ENCODE measurements at places on chromosomes 3 and 15.

- no peak for DNase-seq
These were observed 406.7 kb downstream of the OCA2 start for GRCh38 chr15:27692438-27692837.

DNA sequence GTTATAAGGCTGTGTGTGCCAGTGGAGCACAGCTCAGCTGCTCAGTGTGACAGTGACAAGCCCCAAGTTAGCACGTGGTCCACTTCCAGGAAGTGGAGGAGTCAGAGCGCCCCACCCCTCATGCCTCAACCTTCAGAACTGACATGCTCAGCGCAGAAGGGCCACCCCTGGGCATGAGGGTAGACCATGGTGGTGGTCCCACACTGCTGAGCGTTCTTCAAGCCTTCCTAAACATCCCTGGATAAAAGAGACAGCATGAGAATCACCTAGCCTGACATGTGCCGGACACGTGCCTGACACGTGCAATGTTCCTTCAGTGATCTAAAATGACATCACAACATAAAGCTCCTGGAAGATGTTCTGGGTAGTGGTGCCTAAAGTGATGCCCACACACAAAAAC, 16.8 kb downstream of the ATP10A start:
- DNase-seq: no peak

- DNase-seq: peak; percentile 72
These were observed 44.6 kb downstream of the ABHD2 start for GRCh38 chr15:89132611-89133507.

GRCh38 chr3:177410730-177411129, 213.4 kb upstream of the TBL1XR1 start:
- DNase-seq: no peak

DNA sequence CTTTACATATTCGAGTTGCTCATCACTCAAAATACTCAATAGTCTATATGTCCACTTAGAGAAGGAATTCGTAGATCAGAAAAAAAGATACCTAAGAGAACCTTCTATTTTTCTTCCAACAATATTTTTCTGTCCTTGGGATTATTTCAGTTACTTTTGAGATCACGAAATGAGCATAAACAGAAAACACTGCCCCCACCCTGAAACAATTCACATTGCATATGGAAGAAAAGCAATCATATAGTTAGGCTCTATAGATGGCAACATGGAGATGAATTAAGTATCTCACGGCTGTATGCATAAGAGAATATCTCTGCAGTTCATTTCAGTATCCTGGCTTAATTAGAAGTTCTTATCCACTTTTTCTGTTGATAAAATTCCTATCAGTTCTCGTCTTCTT, 391.1 kb downstream of the FGF12 start:
- no peak for DNase-seq

DNA sequence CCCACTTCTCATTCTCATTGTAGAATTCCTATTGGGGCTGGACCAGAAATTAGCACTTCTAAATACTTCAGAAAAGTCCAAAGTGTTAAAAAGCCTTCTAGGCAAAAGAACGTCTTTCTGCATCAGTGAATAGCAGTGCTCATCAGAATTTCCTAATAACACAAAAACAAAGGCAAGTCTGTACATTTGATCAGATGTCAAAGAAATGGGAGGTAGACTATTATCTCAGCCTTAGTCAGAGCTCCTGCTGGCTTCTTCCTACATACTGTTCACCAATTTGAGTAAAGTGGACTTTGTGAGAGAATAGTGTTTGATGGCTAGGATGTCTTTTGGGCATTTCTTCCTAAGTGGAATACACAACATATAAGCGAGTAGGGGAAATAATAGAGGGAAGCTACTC, 48.7 kb downstream of the FOXB1 start:
- DNase-seq: no peak

GRCh38 chr15:49064281-49064653, 18.0 kb upstream of the SECISBP2L start:
- no peak for DNase-seq

- peak; percentile 87 for DNase-seq
These were observed 4.2 kb downstream of the ACOX2 start for GRCh38 chr3:58532794-58533220.

GRCh38 chr15:82778755-82779154, 27.1 kb downstream of the FSD2 start:
- no peak for DNase-seq

GRCh38 chr15:63274427-63274826, 3.0 kb upstream of the APH1B start:
- DNase-seq: peak; percentile 36

DNA sequence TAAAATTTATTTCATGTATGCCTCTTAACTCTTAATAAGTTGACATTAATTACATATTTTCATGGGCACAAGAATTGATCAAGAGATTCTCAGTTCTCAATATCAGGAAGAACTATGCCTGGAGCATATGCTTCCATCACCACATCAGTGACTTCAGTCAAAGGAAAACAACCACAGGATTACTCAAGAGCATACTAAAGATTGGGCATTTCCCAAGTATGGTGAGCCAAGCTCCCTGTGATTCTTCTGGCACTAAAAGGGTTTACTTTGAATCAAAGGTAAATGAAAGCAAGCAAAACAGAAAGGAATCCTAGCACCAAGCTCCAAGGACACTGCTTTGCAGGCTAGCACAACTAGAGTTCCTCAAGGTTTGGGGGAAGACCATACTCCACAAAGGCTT, 44.6 kb downstream of the FMN1 start:
- peak; percentile 66 for DNase-seq

DNA sequence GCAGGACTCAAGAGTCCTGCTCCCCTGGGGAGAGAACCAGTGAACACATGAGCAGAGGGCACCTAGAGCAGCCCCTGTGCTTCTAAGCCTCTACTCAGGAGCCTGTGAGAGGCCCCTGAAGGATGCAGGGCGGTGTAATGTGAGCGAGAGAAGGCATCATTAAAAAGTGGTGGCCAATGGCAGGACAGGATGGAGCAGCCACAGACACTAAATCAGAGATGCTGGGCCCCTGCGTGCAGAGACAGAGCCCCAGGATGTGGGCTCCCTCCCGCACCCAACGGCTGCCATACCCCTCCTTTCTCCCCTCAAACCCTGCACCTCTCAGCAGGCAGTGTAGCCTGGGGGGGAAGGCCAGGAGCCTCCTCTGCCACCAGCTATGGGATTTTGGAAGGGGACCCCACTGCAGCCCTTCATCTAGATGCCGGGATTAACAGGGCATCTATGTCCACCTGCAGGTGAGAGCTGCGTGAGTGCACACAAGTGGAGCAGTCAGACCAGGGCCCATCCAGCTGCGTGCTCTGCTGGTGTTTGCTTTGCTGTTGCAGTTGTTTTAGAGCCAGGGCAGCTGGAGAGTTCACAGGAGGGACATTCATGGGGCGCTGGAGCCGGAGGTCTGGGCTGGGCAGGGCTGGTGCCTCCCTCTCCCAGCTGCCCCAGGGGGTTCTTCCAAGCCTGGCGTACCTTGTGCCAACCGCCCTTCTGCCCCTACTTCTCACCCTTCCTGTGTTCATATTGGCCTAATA, 5.1 kb upstream of the IQSEC1 start:
- DNase-seq: no peak
